DND-41 (cell line): ENCODE measurements at places on chromosomes 3 and 15.

GRCh38 chr3:77040216-77040615 is 317 bp downstream of the ROBO2 start:
- no peak for DNase-seq

DNA sequence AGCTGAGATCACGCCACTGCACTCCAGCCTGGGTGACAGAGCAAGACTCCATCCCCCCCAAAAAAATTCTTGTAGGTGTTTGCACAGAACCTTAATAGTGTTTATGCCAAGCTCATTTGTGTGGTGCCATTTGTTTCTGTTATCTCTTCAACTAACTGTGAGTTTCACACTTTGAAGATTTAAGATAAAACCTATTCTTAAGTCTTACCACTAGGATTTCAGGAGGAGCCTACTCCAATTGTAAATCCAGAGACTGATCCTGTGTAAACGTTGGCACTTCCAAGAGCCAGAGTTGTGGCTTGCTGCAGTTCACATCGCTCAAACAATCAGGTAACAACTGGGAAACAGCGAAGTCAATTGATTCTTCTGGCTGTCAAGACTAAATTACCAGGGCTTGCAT is 242.4 kb upstream of the SATB1 start:
- DNase-seq: no peak

DNA sequence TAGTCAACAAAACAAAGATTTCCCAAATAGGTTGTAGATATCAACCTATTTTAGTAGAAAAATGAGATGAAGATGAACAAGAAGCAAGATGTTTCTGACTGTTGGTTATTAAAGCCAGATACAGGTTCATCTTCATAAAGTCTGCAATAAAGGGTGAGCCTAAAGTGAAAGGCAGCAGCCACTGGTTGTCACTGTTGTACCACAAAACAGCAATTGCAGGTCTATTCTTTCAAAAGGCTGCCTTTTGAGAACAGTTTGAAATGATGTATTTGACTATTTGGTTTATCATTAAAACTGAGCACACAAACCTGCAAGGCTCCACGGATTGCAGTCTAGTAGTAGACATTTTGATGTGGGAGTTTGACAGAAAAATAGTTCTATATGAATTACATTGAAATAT is 543.4 kb downstream of the GBE1 start:
- DNase-seq: no peak

- no peak for DNase-seq
Measured at GRCh38 chr3:116186049-116186448, 259.2 kb downstream of the LSAMP start.

DNA sequence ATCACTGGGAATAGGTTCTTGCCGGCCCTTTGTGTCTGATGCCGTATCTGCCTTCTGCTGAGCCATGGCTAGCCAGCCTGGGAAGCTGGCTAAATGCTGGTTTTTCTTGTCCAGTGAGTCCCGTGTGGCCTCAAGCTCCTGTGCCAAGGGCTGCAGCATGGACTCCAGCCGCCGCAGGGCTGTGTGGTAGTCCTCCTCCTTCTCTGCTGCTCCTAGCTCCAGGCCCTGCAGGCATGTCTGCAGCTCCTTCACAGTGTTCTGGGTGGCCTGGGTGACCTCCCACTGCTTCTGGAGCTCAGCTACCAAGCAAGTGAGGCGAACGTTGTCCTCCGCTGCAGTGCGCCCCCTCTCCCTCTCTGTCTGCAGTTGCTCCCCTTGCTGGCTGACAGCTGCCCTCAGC is 24.9 kb downstream of the CXCR6 start:
- no peak for DNase-seq

DNA sequence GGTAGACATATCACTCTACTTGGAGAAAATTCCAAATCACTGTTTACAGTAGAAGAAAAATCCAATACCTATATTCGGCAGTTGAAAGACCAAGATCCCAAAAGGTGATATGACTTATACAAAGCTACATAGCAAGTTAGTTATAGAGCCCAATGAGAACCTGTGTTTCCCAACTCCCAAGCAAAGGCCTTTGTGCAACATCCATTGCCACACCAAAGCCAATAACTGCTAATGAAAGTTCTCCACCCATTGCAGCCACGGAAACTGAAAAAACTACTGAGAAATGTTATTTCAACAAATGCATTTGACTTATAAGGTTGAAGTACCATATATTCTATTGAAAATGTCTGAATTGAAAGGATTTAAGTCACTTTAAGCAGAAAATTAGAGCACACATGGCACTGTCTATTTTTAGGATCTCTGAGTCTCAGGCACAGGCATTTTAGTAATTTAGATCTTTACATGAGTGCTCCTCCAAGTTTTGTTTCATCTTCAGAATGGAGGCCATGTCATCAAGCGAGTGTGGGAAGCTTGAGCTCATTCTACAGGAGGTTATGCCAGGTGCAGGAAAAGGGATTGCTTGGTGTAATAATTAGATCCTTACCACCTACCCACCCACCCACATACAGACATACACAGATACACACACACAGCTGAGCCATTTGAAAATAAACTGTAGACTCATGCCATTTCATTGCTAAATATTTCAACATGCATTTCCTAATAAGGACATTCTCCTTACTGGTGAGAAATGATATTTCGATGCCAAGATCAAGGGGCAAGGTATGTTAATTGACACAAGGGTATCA is 19.7 kb upstream of the ANO10 start:
- no peak for DNase-seq

DNA sequence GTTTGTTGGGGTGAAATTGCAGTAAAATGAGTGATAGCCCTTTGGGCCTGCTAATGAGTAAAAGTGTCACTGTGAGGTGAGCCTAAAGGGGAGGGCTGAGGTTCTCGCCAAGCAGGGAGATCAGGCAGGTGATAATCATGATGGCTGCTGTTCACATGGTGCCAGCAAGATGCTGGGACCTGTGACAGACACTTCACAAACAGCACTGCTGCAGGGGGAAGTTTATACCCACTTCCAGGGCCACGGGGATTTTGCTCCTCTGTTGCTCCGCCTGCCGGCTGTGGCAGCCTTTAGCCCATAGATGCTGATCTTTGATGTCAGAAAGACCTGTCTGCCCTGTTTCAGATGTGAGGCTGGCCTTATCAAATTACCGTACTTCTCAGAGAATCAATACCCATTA is 96.7 kb downstream of the SV2B start:
- DNase-seq: no peak

DNA sequence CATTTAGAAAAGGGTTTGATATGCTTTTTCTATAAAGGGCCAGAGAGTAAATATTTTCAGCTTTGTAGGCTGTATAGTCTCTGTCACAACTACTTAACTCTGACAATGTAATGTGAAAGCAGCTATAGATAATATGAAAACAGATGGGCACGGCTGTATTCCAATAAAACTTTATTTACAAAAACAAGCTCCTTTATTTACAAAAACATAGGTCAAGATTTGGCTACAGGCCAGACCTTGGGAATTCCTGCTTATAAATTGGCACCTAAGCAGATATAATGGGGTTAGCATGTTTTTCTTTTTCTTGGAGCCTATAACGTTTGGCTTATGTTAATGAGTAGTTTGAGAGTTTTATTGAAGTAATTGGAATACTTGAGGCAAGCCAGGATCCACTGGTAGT is 119.4 kb upstream of the CGNL1 start:
- no peak for DNase-seq

DNA sequence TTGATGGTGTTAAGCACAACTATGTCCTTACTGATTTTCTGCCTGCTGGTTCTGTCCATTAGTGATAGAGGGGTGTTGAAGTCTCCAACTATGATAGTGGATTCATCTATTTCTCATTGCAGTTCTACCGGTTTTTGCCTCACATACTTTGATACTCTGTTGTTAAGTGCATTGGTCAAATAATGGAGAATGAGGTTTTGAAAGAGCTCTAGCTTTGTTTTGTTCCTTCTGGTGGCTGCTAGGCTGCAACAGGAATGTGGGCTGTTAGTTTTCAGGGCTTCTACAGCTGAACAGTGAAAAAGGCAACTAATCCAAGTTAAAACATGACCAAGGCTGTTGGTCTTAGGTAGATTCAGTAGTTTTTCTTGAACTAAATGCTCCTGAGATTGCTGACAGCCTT is 62.6 kb downstream of the BTD start:
- DNase-seq: no peak

DNA sequence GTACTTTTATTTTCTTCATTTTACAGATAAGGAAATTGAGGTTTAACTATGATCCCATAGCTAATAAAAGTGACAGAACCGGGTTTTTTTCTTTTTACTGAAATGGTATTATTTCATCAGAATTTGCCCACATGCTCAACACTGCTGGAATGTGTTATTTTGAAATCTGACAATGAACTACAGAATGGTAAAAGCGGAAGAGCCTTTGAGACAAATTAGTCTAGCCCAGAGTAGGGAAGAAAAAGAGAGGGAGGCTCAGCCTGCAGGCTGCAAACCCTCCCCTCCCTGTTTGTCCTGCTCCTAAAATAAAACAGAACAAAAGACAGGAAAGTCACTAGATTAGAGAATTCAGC is 100.3 kb upstream of the LIPC start:
- no peak for DNase-seq

GRCh38 chr15:99282586-99282985 is 31.3 kb downstream of the LRRC28 start:
- DNase-seq: no peak
